ENCODE measurements at places on chromosomes 7 and 10.

- no peak for DNase-seq
Observed at GRCh38 chr10:93807371-93807770, 49.6 kb downstream of the LGI1 start.

- DNase-seq: no peak
Observed at GRCh38 chr7:111150709-111151108, 59.8 kb downstream of the LRRN3 start.

GRCh38 chr10:119207713-119208552 is 562 bp downstream of the GRK5 start:
- DNase-seq: peak; percentile 42

GRCh38 chr10:124560377-124561105 is 98.9 kb downstream of the LHPP start:
- DNase-seq: no peak

Data from NCI-H345 (cell line).